ENCODE measurements at places on chromosomes 11 and 22.

DNA sequence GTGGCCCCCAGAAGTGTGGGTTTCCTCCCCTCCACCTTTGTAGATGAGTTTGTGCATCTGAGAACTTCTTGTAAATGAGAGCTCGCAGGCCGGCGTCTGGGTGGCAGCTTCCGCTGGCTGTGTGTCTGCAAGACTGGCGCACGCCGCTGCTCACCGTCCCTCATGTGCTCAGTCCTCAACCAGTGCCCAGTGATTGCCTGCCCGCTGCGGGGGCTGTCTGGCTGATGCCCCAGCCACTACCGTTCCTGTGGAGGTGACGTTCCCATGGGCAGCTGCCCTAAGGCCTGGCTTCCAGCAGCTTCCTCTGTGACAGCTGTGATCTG lies 8.8 kb downstream of the TBX1 start:
- no peak for DNase-seq

GRCh38 chr11:59616396-59616982 lies 915 bp upstream of the OSBP start:
- DNase-seq, result no peak

GRCh38 chr11:3166268-3167142 lies 1.4 kb upstream of the OSBPL5 start:
- peak; percentile 62 for DNase-seq

- DNase-seq, result peak; percentile 22
These were observed 53.5 kb downstream of the IGLL5 start for GRCh38 chr22:22940961-22941605.

DNA sequence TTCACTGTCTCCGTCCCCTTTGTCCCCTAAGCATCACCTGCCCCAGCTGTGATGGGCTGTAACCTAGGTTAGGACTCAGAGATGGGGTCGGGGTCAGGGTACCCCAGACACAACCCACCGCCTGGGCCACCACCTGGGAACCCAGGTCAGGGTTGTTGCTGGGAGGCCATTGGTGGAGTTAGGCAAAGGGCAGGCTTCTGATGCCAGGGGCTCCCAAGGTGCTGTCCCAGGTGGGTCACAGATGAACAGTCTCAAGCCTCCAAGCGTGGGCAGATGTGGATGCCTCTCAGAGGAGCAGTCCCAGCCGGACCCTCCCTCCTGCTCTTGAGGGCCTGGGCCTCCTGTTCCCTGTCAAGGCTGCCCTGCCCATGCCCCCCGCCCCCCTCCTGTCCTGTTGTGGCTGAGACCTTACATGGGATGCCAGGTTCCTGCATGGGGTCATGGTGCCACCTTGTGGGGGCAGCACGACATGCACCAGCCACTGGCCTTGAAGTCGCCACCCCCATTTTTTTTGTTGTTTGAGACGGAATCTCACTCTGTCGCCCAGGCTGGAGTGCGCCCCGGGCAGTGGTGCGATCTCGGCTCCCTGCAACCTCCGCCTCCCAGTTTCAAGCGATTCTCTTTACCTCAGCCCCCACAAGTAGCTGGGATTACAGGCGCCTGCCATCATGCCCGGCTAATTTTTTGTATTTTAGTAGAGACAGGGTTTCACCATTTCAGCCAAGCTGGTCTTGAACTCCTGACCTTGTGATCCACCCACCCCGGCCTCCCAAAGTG lies 12.1 kb downstream of the GATD1 start:
- peak; percentile 94 for DNase-seq

DNA sequence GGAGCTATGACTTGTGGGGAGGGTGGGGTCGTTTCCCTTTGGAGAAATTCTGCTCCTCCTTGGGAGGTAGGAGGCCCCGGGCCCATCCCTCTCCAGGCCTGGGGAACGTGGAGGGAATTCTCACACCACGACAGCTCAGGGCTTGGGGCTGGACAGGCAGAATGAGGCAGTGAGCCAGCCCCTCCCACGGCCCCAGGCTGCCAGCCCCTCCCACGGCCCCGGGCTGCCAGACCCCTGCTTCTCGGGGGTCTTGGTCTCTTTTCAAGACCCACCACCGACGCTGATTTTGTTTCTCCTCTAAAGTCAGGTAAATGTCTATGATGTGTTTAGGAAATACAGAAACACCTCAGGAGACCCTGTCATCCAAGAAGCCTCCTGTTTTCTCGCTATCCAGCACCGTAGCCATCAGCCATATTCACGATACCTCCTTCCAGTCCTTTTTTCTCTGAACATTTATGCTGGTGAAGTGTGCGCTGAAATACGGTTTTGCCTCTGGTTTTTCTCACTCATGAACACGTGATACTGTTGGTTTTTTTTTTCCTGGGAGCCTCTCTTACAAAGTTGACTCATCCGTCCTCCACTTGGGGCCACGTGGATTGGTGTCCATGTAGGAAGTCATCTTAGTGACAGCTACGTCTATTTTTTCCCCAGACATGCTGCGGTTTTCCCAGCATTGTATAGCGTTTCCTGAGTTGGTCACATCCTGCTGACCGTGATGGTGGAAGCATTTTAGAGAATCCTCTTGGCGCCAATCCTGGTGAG lies 1219.6 kb downstream of the BRD1 start:
- DNase-seq, result no peak

- DNase-seq, result peak; percentile 99
These were observed 18.0 kb upstream of the IL17REL start for GRCh38 chr22:50030297-50031188.

GRCh38 chr11:117385906-117386305 lies 58.3 kb downstream of the CEP164 start:
- no peak for DNase-seq

- peak; percentile 81 for DNase-seq
These were observed 401.0 kb downstream of the LARGE1 start for GRCh38 chr22:33519071-33519973.

GRCh38 chr11:69352715-69353319 lies 58.9 kb downstream of the MYEOV start:
- no peak for DNase-seq

GRCh38 chr11:47863898-47864430 lies 15.8 kb upstream of the NUP160 start:
- DNase-seq, result no peak

DNA sequence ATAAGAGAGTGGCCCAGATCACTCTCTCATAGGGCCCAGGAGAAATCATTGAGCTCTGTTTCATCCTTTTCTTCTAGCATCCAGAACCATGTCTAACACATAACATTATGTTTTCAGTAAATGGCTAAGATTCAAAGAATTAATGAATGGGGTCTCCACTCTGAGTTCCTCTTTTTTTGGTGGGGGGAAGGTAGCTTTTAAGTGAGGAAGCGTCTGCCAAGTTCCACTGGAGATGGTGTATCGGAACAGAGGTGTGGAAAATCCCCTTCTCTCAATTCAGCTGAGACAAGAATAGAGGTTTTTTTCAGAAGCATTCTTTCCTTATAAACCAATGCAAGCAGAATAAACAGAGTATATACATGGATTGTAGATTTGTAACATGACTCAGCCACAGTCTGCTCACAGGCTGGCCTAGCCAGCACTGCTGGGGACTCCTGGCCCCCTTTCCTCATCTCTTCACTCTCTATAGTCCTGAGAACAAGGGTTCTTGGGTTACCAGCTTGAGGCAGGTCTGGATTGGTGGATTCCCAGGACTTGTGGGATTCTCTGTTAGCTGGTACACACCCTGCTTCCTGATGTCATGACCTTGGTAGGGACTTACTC lies 97.2 kb downstream of the TRAF6 start:
- DNase-seq, result no peak

- DNase-seq, result no peak
These were observed 21.2 kb upstream of the NDUFC2 start for GRCh38 chr11:78100676-78101472.

All from H7 (cell line).